Hematopoietic multipotent progenitor cell treated with erythropoietin and hydrocortisone succinate and interleukin-3 and kit ligand, for 8 days (in vitro differentiated cells): ENCODE measurements at places on chromosomes 5 and 9.

DNA sequence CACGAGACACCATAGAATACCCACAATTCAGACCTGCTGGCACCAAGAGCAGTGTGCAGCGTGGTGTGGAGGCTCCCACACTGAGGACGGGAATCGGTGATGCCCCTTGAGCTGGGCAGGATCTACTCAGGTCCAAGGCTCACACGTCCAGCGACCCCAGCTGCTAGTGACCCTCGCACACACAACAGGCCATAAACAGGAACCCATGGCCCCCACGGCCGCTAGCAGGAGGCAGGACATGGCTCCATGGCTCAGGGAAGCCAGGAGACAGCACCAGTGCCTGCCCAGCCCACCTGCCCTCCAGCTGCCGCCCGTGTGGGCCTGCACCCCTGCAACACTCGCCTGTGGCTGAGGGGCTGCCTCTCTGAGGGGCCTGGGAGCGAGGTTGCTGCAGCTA is 43.4 kb upstream of the SLC9A3 start:
- DNase-seq = no peak

DNA sequence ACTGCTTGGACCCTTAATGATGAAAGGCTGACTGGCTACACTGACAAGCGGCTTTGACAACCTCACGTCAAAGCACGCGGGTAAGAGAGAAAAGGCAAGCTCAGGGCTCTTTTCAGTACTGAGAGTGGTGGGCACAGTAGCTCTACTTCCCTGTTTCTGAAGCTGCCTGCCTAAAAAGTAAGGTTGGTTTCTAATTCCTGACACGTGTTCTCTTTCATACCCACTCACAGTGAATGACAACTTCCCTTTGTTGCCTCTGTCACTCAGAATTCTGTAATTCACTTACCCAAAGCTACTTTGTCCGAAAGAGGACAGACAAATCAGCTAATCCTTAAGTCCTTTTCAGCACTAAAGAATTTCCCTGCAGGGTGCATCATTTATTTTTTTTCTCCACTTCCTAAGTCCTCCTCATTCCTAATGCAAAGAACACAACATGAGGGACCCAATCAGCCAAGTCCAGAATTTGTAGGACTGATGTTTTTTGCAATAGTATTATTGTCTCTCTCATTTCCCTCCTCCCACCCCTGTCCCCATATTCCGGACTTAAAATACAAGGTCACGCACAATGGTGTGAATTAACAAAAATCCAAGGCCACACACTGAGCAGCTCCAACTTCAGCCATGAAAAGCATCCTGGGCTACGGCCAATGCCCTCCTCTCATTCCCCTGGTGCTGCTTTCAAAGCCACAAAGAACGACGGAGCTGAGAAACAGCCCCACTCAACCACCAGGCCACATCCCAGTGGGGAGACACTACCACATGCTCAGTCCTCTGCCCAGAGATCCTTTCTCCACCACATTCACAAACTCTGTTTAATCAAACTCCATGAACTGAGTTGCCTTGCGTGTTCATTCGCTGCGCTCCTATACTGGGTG is 221.0 kb downstream of the TSSK1B start:
- DNase-seq = no peak

GRCh38 chr5:59842999-59843398 is 50.5 kb downstream of the PDE4D start:
- DNase-seq = no peak

- DNase-seq = no peak
Measured at GRCh38 chr5:138649316-138649720, 74.1 kb upstream of the HSPA9 start.

DNA sequence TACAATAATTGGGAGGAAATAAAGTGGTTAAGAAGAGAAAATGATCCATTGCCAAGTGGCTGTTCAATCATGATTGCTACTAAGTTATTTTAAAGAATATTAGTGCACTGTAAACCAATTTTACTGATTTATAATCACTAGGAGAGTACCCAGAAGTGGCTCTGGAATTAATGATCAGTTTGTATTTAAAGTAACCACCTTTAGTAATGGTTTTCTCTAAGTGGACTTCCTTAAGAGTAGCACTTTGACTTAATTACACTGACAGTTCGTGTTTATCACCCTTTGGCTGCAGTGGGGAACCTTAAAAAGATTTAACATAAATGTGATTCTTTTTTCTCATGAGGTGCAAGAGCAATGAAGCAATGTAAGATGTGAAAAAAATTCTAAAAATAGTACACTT is 310.8 kb downstream of the CDH12 start:
- DNase-seq = no peak

DNA sequence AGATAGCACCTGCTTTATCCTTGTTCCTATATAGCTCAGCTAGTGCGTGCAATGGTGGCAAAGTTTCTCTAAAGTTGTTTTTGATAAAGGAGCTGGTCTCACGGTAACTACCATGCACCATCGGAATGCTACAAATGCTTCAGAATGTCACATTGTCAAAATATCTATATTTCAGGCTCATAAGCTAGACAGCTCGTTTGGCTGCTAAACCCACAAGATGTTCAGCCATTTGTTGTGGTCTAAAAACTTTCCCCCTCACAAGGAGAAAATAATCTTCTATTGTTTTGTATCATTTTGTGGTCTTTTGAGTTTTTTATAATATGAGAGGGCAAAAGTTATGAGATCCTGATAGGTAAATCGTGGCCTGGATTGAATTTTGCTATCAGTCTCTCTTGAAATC is 137.9 kb downstream of the NTRK2 start:
- no peak for DNase-seq
